ENCODE measurements at places on chromosomes 4 and X.

- DNase-seq: no peak
Observed at GRCh38 chr4:83112678-83113428, 1.7 kb downstream of the PLAC8 start.

DNA sequence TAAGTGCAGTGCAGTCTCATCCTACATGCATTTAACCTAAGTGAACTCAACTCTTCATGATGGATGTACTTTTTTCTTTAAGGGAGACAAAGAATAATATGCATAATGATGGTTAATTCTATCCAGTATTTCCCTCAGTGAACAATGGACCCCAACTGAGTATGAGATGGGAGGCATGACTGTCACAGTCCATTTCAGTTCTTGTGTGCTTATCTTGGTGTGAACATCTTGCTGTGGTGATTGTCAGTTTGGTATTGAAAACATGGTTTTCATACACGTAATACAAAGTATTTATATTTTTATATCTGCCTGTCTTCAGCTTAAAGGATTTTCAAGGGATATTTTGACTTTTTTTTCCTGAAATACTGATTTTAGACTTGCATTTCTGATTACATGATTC lies 72.0 kb upstream of the NDUFC1 start:
- no peak for DNase-seq

GRCh38 chr4:110926841-110927400 lies 304.0 kb upstream of the PITX2 start:
- no peak for DNase-seq

- no peak for DNase-seq
Observed at GRCh38 chr4:113052379-113052951, 3.0 kb downstream of the ANK2 start.

GRCh38 chr4:20326460-20326859 lies 74.8 kb downstream of the SLIT2 start:
- no peak for DNase-seq

GRCh38 chr4:40506066-40506465 lies 123.6 kb downstream of the RBM47 start:
- no peak for DNase-seq

- DNase-seq: no peak
Observed at GRCh38 chr4:53321151-53321983, 44.5 kb downstream of the SCFD2 start.

- DNase-seq: no peak
Observed at GRCh38 chrX:37955273-37955672, 51.1 kb upstream of the SYTL5 start.

- no peak for DNase-seq
Observed at GRCh38 chr4:123398853-123399626, 2.4 kb downstream of the SPRY1 start.

DNA sequence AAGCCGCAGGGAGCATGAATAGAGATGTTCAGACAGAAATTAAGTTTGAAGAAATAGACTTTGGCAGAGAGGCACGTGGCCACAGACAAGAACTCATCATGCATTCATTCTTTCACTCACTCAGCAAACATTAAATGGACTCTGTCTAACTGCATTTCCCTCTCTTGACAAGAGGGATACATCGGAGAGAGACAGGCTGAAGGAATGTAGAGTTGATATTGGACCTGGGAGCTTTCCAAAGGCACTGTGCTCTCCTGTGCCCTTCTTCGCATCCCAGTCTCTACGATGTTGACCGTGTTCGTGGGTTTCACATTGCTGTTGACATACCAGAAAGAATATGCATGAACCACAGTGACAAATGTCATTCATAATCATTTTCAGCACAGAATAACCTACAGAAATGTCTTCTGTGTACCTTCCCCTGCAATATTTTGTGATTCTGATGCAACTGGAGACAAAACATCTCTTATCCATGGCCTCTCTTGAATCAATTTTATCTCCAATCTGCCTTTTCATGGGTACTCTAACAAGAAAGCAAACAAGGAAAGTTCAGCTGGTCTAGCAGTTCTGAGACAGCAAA lies 34.7 kb upstream of the CD99 start:
- DNase-seq: no peak

GRCh38 chr4:99655308-99656081 lies 2.1 kb downstream of the C4orf54 start:
- no peak for DNase-seq

- no peak for DNase-seq
Observed at GRCh38 chr4:83109480-83110222, 4.9 kb downstream of the PLAC8 start.

- DNase-seq: no peak
Observed at GRCh38 chr4:117699595-117699994, 334.7 kb upstream of the NDST3 start.

- DNase-seq: no peak
Observed at GRCh38 chrX:14872355-14872754, 514 bp downstream of the FANCB start.

Data from vagina (tissue), 2 donors.